ENCODE measurements at places on chromosomes 6 and 20.

DNA sequence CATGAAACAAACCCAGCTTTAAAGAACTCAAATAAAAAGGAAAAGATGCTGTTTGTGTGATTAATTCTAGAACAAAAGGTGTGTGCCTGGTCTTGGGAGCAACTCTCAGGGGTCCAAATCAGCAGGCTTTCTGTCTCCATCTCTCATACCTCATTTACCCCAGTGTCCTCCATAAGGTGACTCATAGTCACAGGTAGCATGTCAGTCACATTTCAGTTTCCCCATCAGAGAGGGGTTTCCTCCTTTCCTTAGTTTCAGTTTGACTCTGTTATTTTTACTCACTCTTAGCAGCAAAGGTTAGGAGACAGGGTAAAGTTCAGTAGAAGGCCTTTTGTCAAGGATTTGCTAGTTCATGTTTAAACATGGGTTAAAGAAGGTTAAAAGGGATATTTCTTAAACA lies 46.2 kb downstream of the OGFRL1 start:
- H3K27ac ChIP-seq = no peak overlapping the region
- no peak overlapping the region for H3K4me3 ChIP-seq
- peaks cover 4% of the 10 kb centered on the region for H3K36me3 ChIP-seq
- H3K27me3 ChIP-seq = no peaks in the 10 kb centered on the region

DNA sequence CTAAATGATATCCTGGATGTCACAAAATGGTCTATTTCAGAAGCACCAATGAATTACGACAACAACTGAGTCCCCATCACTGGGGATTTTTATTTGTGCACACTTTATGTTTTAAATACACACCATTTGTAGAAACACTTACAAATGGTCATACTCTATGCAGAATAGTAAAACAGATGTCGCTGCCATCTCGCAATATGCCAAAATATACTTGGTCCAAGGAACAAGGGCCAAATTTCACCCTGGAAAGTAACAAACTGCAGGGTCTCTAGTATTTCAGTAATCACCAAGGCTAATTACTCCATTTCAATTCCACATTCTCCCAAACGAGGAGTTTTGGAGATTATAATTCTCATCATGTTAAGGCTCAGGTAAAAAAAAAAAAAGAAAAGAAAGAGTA lies 215.2 kb downstream of the LMBRD1 start:
- peaks cover 2% of the 10 kb centered on the region for H3K4me1 ChIP-seq
- H3K27me3 ChIP-seq = no peaks in the 10 kb centered on the region
- no peak for DNase-seq
- no peak overlapping the region for H3K27ac ChIP-seq
- no peak overlapping the region for H3K4me3 ChIP-seq
- no peaks in the 10 kb centered on the region for H3K36me3 ChIP-seq

DNA sequence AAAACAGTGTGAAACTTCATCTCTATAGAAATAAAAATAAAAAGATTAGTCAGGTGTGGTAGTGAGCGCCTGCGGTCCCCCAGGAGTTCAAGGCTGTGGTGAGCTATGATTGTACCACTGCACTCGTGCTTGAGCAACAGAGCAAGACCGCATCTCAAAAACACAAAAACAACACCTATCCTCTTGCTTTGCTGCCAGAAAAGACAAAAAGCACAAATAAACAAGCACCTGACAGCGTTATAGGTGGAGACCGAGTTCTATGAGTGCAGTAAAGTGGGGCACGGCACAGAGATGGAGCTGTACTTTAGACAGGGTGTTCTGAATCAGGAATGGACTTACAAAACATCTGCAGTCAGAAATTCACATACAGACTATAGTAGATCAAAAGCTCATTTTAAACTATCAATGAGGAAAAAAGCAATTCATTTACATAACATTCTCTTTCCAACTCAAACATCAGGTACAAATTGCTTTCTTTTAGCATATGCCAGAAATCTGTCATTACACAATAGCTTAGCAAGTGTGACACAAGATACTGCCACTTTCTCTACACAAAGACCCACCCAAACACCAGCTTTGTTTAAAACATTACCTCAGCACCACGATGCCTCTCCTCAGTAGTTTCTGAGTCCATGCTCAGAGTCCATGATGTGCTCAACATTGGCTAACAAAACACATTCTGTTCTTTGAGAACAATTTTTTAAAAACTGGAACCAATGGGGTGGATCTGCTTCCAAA lies 10.1 kb downstream of the EZR start:
- H3K4me3 ChIP-seq = no peak overlapping the region
- no peaks in the 10 kb centered on the region for H3K27me3 ChIP-seq
- H3K4me1 ChIP-seq = peaks cover 3% of the 10 kb centered on the region
- H3K27ac ChIP-seq = no peak overlapping the region
- DNase-seq = no peak

DNA sequence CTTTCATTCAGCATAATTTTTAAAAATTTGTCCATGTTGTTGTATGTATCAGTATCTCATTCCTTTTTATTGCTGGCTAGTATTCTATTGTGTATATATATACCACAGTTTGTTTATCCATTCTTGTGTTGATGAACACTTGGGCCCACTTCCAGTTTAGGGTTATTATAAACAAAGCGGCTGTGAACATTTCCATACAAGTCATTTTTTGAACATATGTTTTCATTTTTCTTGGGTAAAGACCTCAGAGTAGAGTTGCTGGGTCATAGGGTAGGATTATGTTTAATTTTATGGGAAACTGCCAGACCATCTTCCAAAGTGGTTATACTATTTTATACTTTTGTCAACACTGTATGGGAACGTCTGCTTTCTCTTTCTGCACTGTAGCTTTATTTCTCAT lies 55.3 kb downstream of the RBM24 start:
- H3K4me3 ChIP-seq = no peak overlapping the region
- DNase-seq = no peak

DNA sequence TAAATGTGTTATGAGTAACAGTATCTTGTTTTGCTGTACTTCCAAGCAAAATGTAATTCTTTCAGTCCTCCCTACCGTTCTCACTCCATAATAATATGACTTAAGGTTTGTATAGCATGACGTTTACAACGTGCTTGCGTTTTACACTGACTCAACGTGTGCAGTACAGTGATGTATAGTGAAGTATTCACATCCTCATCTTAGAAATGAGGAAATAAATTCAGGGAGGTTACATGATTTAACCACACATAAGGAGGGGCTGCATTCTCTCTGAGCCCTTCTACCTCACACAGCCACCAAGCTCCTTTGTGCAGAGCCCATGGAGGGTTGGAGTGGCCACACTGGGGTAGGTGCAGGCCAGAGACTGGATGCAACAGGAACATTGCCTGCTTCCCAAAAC lies 164.5 kb downstream of the MTHFD1L start:
- H3K27ac ChIP-seq = no peak overlapping the region
- H3K4me1 ChIP-seq = peaks cover 4% of the 10 kb centered on the region
- no peak for DNase-seq
- H3K27me3 ChIP-seq = no peaks in the 10 kb centered on the region
- peaks cover 1% of the 10 kb centered on the region for H3K36me3 ChIP-seq
